ENCODE measurements at places on chromosomes 3 and 15.

DNA sequence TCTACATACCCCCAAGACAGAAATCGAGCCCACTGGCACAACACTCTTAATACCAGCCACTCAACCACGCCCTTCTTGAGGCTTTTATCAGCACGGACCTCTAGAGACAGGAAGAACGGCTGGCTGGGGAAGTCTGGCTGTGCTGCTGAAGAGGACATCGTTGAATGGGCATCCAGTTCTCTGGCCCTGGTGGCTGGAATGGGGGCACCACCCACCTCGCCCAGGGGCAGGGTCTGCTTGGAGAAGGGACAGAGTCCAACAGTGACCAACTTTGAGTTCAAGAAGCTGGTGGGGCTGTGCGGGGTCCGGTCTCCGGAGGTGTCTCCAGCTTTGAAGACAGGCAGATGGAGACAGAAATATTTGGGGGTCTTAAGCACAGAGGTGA is 77.5 kb downstream of the ATP10A start:
- no peak for DNase-seq

DNA sequence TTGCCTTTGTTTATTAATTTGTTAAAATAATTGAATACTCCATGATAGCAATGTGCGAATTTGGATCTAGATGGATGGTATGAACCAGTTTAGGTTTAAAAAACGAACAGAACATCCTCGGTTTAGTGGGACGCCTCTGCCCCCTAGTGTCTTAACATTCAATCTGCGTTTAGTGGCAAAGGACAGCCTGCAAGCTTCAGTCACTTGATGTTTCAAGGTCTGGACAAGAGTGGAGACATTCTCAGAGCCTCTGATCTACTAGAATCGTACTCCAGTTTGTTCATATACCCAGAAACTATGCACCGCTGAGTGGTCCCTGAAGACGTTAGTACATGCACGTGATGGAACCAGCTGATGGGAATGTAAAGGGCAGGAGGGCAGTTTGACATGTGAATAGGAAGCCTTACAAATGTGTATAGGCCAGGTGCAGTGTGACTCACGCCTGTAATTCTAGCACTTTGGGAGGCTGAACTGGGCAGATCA is 17.8 kb upstream of the ATP13A4 start:
- DNase-seq: peak; percentile 57

GRCh38 chr15:67036775-67037555 is 28.4 kb upstream of the SMAD3 start:
- no peak for DNase-seq

DNA sequence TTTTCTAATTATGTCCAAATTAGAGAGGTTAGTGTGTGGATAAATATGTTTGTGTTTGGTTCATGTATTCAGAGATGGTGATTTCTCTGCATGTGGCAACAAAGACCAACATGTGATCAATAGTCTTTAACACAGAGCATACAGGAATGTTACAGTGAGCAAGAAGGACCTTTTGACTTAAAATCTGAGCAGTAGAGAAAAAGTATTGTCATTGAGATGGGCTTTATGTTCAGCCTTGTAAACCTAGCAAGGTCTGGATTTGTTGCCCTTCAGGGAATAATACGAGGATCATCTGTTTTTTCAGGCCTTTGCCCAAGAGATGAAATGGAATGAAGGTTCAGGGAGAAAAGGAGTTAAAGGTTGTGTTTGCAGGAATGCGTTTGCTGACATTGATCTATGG is 161.8 kb upstream of the NECTIN3 start:
- no peak for DNase-seq

DNA sequence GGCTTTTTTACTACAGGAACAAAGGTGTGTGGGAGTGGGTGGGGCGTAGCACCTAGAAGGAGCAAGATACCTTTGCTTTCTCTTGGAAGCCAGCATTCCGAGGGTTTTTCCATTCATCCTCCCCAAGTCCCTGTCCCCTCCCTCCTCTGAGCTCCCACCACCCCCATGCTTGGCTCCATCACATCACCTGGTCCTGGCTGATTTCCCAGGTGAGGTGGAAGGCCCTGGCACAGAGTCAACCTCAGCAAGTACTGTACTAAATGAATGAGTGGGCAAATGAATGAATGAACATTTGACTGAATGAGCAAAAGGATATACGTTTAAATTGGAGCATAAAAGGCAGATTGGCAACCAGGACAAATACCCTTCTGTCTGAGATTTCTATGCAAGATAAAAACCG is 45.4 kb downstream of the DZIP1L start:
- no peak for DNase-seq

- DNase-seq: no peak
Observed at GRCh38 chr3:40464339-40465110, 7.4 kb downstream of the RPL14 start.

GRCh38 chr15:63234451-63234870 is 42.9 kb upstream of the APH1B start:
- peak; percentile 4 for DNase-seq

- DNase-seq: no peak
Observed at GRCh38 chr15:92288755-92289154, 104.9 kb upstream of the ST8SIA2 start.

- DNase-seq: no peak
Observed at GRCh38 chr15:71716990-71717389, 93.4 kb upstream of the NR2E3 start.

DNA sequence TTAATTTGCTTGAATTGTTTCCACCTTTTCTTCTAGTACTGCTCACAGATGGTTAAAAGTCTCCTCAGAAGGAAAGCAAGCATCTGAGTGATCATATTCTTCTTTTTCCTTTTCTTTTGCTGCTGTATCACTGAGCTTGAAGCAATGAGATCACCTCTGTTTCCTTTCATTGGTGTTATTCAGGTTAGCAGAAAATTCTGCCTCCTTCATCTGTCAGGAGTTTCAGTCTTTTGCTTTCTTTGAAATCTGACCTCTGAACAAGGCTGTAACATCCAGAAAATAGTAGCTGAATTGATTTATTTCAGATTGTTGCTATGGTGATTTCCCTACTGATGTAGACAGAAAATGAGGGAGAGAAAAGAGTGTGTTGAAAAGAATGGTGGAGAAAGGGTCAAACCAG is 343.0 kb downstream of the MFSD1 start:
- no peak for DNase-seq

DNA sequence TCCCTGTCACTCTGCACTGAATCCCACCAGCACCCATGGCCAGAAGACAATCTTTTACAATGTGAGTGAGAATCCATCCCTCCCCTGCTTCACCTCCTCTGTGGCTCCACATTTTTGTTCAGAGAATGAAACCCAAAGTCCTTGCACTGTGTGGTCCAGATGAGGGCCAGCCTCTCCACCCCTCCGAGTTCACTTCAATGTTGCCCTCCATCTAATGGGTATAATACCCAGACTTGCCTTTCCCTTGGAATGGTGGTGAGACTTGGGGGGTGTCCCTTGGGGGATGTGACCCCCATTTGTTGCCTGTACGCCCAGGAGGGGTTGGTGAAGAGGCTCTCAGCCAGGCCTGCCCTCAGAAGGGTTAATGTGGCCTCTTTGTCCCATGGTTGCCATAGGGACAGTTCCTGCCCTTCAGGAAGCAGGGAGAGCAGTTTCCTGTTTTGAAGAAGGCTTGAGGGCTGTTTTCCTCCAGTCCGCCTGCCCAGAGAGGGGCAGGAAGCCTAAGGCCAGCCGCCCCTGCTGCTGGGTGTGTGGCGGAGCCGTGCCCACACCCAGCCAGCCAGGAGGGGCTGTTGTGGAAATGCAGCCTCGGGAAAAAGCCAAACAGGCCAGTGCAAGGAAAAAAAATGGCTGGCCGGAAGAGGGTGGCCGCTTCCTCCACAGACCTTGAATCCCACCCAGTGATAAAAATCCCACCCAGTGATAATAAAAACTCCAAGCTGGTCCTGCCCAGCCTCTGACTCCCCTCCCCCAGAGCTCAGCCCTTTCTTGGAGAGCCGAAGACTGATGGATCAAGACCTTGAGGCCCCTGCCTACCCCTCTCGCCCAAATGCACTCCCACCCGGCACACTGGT is 14.6 kb upstream of the FGD5 start:
- no peak for DNase-seq

DNA sequence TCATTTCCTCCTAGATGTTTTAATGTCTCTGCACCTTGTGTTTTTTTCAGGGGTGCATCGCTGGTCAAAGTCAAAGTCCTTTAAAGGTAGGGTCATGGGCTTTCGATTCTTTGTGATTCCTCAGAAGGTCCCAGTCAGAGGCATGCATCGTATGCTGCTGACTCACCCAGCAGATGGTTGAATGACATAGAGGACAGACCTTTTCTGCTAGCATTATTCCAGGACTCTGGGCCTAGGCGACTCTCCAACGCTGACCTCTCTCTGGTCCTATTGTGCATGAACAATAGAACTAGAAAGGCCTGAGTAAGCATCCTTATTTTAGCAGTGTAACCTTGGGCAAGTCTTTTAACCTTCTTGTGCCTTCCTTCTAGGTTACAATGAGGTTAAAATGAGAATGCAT is 75.9 kb downstream of the DGKG start:
- no peak for DNase-seq

DNA sequence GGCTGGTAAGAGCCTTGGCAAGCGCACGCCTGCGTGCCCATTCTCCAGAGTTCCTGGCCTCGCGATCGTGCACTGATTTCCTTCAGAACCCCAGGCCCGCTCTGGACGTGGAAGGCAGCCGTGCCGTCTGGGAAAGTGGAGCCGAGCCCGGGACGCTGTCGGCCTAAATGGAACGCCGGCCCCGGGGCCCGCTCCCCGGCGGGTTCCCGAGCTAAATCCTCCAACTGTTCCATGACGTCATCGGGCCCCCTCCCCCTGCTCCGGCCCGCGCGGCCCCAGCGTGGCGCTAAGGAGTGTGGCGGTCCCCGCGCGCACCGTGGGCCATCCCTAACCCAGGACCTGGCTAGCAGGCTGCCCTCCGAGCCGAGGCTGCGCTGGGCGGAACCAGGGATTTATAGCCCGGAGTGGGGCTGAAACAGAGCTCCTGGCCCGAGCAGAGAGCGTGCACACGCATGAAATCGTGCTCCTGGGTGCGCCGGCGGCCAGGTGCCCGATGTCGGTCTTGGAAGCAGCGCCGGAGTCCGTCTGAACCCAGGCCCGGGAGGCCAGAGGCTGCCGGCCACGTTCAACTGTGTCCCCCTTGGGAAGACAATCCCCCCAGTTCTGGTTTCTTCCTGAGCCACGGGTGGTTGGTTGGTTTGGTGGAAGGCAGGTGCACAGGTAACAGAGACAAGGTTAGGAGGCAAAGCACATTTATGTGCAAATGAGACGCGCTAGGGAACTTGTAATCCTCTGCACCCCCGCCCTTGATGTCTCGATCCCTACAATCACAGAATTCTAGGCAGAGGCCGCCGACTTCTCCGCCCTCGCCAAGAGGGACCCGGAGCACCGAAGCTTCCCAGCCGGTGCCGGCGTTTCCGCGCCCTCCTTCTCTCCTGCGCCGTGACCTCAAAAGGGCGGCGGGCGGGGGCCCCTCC is 84.9 kb upstream of the ETV5 start:
- no peak for DNase-seq

GRCh38 chr15:54082836-54083492 is 104.7 kb downstream of the UNC13C start:
- DNase-seq: no peak

- no peak for DNase-seq
Observed at GRCh38 chr3:112005091-112005672, 6.5 kb downstream of the TAGLN3 start.

DNA sequence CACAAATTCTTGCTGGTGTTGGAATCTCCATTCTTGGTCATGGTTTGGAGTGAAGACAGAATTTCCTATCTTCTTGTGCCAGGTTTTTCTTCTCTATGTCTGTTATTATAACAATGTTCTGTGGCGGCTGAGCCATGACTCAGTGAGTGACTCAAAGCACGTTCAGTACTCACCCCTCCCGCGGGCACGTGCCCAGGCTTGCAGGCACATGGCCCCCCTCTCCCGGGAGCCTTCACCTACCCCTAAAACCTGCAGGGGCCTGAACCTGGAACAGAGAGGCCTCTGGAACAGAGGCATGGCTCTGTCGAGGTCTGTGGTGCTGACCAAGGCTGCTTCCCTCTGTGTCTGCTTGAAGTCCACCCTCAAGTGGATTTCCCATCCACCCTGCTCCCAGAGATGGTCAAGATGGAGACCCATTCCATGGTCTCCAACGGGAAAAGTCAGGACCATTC is 27.6 kb downstream of the PLXNB1 start:
- DNase-seq: no peak

- no peak for DNase-seq
Observed at GRCh38 chr15:87929841-87930240, 326.7 kb downstream of the NTRK3 start.

GRCh38 chr15:88321271-88321670 is 64.7 kb upstream of the NTRK3 start:
- no peak for DNase-seq

GRCh38 chr3:157086775-157087174 is 73.2 kb downstream of the CCNL1 start:
- no peak for DNase-seq

- no peak for DNase-seq
Observed at GRCh38 chr15:91133511-91133910, 33.5 kb downstream of the SV2B start.

- DNase-seq: no peak
Observed at GRCh38 chr3:51679777-51680176, 8.7 kb downstream of the TEX264 start.

DNA sequence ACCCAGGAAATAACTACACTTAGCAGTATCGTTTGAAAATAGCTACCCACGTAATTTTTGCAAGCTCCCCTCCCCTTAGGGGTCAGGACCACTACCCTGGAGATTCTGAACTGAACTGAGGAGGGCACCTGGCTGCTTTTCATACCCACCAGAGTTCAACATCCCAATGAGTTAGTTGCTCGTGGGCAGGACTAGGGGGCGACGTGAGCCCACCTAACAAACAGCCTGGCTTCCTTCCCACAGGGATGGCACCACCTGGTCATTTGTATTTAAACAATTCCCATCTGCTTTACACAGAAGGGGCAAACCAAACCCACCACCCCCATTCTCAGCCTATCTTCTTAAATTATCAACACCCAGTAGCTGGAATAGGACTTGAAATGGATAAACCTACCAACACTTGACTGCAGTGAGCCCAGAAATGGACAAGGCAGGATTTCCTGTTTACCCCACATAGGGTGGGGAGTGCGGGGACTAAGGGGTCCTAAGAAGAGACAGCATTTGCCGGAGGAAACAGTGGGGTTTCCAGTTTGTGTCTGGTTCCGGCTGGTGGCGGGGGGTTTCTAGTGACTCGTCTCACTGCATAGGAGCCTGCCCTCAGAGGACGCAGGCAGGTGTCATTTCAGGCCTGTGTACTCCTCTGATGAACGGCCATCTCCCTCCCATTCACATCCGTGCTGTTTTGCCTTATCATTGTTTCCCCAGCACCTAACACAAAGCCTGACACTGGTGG is 11.6 kb upstream of the VGLL4 start:
- no peak for DNase-seq

- no peak for DNase-seq
Observed at GRCh38 chr3:102398176-102398575, 36.6 kb upstream of the ZPLD1 start.
